CD4-positive, alpha-beta T cell treated with Interferon alpha-2 for 1 hour (primary cell): ENCODE measurements at places on chromosomes 7 and 10.

- DNase-seq: no peak
Observed at GRCh38 chr7:158054081-158054480, 533.5 kb downstream of the PTPRN2 start.

DNA sequence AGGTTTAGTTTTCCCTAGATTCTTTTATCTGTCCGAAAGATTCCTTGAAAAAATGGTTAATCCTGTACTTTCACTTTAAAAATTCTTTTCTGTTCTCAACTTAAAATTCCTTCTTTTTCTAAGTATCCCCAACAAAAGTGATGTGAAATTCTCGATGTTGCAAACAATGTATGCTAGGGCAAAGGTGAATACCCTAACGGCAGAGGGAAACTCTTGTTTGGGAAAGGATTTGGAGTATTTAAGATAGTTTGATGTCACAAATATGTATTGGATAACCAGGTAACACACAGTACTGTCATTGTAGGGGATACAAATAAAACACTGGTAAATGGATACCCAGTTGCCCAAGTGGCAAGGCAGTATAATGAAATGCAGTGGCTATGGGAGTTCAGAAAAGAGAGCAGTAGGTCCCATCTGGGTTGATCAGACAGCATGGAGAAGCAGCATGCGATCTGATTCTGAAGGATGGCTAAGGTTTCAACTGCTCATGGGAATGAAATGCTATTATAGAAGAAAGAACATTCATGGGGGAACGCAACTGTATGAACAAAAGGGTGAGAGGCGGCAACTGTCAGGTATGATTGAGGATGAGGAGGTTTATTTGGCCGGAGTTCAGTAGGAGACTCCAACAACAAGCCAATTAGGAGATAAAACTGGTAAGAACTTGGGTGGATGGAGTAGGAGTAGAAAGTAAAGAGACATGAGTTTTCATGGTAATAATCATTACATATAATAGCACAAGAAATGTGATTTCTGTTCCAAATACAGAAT lies 3.2 kb upstream of the EPC1 start:
- no peak for DNase-seq

- no peak for DNase-seq
Observed at GRCh38 chr10:108471420-108471819, 1306.9 kb upstream of the SORCS1 start.

DNA sequence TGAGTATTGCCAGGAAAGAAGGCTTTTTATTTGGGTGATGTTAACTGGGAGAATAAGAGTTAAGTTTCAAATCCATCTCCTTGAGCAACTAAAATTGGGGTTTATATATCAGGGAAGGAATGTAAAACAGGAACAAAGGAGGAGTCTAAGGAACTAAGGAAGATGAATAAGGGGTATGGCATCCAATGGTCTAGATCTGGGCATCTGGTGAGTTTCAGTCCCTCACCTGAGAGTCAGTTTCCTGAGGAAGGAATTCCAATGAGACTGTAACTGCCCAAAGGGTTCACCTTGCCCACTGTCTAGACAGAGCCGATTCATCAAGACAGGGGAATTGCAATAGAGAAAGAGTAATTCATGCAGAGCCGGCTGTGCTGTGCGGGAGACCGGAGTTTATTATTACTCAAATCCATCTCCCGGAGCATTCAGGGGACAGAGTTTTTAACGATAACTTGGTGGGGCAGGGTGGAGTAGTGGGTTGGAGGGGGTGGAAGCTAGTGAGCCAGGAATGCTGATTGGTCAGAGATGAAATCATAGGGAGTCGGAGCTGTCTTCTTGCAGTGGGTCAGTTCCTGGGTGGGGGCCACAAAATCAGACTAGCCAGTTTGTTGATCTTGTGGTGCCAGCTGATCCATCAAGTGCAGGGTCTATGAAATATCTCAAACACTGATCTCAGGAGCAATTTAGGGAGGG lies 188.3 kb upstream of the STK17A start:
- DNase-seq: no peak

DNA sequence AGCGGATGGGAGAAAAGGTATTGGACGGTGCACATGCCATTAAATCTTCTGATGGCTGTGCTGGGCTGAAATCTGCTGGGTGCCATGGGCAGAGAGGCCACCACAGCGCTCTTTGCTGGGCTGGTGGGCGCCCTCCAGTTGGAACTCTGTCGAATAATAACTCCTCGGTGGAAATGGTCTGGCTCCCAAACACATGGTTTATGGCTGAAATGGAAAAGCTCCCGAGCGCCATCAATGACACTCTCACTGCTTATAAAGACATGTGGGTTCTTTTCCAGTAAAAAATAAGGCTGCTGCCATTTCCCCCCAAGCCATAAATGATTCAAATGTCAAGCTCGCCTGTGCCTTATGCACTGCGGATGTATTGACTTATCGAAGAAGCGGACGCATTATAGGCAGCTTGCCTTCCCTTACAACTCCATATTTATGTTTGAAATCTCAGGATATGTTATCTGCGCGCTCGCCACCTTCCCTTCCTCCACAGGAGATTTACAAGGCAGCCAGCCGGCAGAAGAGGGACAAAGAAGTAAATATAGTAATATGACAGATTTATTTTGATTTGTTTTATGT lies 239.0 kb upstream of the MKI67 start:
- DNase-seq: no peak

DNA sequence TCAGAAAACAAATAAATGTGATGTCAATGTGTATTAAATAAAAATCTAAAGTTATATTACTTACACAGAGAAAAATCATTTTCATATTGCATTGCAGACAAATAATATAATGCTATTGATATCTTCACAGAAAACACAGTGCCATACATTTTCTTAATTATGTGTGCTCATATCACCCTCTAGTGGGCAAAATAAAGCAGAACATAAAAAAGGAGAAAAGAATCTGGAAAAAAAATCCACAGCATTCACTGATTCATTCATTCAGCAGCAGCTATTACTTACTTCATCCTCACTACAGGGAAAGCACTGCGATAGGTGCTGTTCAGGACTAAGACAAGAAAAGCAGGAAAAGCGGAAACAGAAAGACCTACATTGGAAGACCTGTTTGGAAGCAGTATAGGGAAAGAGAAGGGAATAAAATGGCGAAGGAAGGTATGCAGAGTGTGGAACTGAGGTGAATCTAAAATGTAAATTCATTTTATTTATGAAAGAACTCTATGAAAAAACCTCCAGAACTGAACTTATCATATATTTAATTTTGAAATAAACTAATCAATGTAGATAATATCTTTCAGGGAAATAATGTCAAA lies 73.2 kb downstream of the POT1 start:
- peak; percentile 34 for DNase-seq

DNA sequence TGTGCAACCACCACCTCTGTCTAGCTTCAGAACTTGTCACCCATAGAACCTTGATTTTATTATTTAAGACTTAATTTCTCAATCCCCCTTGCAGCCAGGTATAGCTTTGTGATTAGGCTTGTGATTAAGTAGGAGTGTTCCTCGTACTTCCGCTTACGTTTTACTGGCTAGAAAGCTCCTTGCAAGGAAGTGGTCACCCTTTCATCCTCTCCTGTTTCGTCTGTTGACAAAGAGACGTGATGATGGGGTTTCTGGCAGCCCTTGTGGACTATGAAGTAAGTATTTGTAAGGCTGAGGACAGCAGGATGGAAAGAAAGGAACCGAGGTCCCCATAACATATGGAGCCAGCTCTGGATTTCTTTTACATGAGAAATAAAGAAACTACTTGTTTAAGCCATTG lies 86.5 kb upstream of the KDM7A start:
- peak; percentile 52 for DNase-seq

DNA sequence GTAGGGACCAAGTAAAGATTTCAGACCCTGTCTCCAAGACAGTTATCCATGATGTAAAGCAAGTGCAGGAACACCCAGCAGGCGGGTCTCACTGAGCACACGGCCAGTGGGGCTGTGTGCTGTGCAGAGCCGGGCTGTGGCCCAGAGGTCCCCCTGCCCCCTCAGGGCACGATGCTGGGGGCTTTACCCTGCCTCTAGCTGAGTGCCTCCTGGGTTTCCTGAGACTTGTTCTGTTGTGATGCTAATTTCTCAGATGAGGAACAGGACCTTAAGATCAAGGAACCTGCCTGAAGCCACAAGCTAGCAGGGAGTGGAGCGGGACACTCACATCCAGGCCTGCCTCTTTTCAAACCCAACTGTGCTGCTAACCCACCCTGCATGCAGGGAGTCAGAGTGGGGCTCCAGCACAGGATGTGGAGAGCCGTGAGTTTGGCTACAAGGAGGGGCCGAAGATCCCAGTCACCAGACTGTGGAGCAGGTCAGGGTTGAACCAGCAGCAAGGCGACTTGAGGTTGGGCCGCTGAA lies 76.1 kb upstream of the LYZL2 start:
- DNase-seq: no peak

DNA sequence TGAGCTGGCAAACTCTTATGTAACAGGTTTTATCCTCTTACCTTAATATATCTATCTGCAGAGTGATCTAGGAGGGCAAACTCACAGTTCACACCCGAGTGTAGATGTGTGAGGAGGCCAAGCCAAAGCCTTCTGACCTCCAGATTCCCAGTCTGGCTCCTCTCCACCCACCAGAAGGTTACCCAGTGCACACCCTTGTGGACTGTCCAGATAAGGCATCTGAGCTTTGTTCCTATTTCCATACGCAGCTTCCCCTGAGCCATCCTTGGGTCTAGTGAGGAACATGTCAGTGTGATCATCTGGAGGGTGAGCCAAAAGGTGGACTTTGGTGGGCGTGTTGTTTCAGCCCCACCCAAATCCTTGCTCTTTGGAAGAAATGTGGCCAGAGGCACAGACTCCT lies 203.0 kb upstream of the MEOX2 start:
- DNase-seq: no peak

DNA sequence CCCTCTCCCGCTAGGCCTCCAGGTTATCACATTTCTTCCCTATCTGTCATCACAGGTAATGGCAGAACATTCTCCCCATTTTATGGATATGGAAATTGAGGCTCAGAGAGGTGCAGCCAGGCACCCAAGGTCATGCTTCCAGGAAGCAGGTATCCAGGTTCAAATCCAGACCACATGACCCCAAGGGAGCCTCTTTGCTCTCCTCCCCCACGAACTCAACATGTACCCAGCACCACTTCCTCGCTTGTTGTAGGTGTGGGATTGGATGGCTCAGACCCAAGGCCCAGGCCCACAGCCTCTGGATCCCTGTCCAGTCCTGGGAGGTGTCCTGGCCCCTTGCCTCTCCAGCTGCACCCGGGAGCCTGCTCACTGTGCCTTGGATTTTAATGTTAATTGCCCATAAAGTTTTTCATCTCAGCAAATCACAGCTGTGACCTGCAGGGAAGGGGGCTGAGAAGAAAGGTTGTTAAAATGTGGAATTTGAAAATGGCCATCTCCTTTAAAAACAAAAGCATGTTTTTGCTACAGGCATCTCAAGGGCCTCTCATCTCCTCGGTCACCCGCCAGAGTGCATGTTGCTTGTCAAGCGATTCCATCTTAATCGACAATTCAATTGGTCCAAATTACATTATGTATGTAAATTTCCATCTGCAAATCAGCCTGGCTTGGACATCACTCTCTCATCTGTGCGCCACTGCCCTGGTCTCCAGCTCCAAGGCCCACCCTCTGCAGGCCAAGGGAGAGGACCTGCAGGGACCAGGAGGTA lies 205.4 kb upstream of the ZMIZ1 start:
- DNase-seq: no peak

DNA sequence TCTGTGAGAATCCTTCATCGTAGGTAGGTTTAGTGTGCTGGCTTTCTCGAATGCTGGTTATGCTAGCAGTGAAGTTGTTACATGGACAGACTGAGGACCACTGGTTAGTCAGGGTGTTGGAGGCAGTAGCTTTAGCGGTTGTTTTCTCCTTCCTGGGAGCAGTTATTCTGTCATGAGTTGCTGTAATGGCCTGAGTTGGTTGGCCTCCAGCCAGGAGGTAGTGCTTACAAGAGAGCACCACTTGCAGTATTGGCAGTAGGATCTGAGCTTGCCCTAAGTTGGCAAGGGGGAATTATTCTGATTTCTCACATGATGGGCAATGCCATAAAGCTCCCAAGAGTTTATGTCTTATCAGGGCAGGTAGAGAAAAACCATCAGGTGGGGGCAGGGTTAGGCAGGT lies 58.0 kb downstream of the IPMK start:
- no peak for DNase-seq

- peak; percentile 35 for DNase-seq
Observed at GRCh38 chr7:2717293-2718261, 29.6 kb downstream of the AMZ1 start.

DNA sequence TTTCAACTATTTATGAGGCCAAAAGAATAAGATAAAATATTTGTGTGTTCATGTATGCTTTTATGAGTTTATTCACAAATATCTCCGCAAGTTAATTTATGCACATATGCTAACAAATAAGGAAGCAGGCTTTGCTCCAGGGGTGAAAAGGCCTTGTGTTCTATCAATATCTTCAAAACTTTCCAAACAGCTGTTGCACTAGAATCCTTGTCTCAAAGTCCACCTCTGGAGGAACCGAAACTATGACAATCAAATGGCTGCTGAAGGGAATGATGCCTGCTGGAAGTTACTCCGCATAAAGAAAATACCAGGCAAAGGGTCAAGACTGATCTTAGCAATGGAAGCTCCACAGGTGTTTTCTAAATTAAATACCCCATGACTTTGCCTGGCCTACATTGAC lies 145.0 kb upstream of the GHITM start:
- no peak for DNase-seq

GRCh38 chr7:118792682-118793081 lies 568.2 kb downstream of the ANKRD7 start:
- no peak for DNase-seq

DNA sequence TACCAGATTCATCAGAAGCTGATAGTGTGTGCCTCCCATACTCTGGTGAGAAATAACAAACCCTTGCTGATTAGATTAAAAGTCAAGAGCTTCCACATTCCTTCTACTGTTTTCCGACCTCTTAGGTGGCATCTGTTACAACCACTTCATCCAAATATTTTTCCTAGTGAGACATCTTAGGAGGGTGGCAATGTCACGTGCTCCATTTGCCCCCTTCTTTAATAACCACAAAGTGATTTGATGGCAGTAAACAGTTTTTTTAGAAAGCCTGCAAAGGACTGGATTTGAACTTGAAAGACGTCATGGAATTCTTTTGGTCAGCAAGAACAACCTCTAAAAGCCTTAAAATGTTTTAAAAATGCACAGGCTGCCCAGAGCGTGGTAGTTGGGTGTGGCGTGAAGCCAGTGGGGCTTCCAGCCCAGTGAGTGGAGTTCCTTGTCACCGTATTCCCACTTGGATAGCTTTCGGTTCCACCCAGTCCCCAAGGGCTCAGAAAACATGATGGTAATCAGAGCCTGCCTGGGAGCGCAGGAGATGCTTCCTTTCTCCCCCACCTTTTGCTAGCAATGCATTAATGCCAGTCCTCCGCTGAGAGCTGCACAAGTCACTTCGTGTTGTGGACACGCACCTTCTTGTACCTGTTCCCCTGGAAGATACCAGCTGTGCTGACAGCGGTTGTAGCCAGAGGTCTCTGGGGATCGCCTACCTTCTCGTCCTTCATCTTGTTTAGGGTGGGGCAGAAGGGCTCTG lies 256.4 kb downstream of the KIAA1217 start:
- DNase-seq: no peak

- DNase-seq: no peak
Observed at GRCh38 chr7:4416396-4417056, 265.6 kb upstream of the FOXK1 start.

DNA sequence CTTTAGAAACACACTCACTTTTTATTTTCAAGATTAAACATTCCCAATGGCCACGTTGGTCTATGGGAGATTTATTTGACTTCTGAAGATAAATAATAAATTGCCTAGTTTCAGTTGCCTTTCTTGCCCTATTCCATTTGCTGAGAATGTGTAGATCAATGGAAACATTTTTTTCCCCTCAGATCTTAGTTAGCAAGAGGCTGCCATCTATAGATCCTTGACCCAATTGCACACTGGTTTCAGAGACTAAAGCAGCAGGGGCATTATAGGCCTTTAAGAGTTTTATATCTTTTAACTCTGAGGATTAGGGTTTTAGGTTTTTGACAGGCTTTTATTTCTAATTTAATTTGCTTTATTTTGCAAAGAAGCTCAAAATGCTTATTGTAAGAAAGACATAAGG lies 163.2 kb upstream of the GPR26 start:
- DNase-seq: no peak
